Fibroblast of villous mesenchyme (primary cell): ENCODE measurements at places on chromosomes 5 and 9. TPM values are rescaled to one million over a fixed set of nuclear protein-coding genes. Genes with fewer than 3 reads are reported as not detected.

FCN2 gene
- total RNA-seq: not detected in 2 replicates

TMC1 gene
- under 0.01 and 1.3 TPM in 2 replicates for total RNA-seq

ZSWIM6 gene
- total RNA-seq: 9.0 and 16.4 TPM in 2 replicates

TICAM2 gene
- total RNA-seq: 6.9 and 7.1 TPM in 2 replicates

CEL gene
- under 0.01 TPM in 2 replicates for total RNA-seq

POU4F3 gene
- not detected in 2 replicates for total RNA-seq

RPL37 gene
- total RNA-seq: 247 and 971 TPM in 2 replicates

EFNA5 gene
- 3.2 and 6.5 TPM in 2 replicates for total RNA-seq

MYMK gene
- total RNA-seq: not detected in 2 replicates

TEX48 gene
- total RNA-seq: not detected in 2 replicates

CFAP157 gene
- under 0.01 TPM in 2 replicates for total RNA-seq

TSSK1B gene
- total RNA-seq: 0.43 and 0.64 TPM in 2 replicates

DMRT3 gene
- total RNA-seq: not detected in 2 replicates
